Right lobe of liver (tissue), 6 donors: ENCODE measurements at places on chromosomes 2 and 18. TPM values are rescaled to one million over a fixed set of nuclear protein-coding genes. Genes with fewer than 3 reads are reported as not detected.
A peak's percentile ranks its signal among the peaks of the same experiment; 100 is the strongest.

The SCTR gene
- 0.32 TPM for total RNA-seq

The DUSP2 gene
- 0.44 TPM for total RNA-seq

The UBE2F gene
- 27.2 TPM for total RNA-seq

The STPG4 gene
- total RNA-seq: not detected

The RAB6D gene
- 0.07 TPM for total RNA-seq

The HOXD9 gene
- total RNA-seq: not detected

DNA sequence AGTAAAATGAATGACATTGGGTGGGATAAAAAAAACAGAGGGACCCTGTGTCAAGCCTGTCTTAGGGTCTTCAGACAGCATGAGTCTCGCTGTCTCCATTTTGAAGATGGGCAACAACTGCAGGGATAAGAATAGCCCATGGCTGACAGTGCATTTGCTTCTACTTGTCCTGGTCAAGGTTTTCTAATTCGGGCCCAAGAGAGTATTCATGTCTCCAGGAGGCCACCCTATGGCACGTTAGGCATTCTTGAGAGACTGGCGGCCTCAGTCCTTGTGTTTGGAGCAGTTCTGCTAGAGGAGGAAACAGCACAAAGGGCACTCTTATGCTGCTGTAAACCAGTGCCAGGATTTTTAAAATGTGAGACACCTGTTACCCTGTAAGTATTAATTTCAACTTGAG is 9.5 kb upstream of the MYL1 start:
- no peak for DNase-seq

- peak; percentile 45 for DNase-seq
Measured at GRCh38 chr18:50193796-50194630, 934 bp downstream of the MYO5B start.

DNA sequence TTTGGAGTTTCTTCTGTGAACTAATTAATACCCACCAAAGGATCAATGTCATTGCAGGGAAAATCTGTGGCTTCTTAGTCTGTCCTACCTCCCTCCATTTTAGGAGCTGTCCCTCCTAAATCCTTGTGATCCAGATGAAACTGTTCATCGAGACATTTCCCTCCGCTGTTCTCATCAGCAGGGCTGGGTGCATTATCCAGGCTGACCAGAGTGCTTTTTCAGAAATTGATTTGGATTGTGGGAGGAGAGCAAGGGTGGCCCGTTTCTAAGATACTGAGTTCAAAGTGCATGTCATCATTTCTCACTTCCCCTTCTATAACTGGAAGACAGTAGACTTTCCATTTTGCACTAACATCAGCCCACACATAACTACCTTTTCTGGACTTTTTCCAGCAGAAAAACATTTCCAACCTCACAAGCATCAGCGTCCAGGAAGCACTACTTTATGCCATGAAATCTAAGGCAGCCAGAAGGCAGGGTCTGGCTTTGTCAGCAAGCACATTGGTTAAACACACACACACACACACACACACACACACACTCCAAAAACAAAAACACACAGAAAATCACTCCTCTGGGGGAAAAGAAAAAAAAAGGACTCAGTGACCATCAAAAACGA is 94.1 kb downstream of the ANKRD44 start:
- DNase-seq: no peak

- DNase-seq: no peak
Measured at GRCh38 chr2:165567273-165567672, 97.8 kb downstream of the CSRNP3 start.

- DNase-seq: no peak
Measured at GRCh38 chr2:59184276-59185020, 943.3 kb upstream of the FANCL start.

GRCh38 chr2:46171411-46171953 is 125.7 kb upstream of the EPAS1 start:
- DNase-seq: no peak

DNA sequence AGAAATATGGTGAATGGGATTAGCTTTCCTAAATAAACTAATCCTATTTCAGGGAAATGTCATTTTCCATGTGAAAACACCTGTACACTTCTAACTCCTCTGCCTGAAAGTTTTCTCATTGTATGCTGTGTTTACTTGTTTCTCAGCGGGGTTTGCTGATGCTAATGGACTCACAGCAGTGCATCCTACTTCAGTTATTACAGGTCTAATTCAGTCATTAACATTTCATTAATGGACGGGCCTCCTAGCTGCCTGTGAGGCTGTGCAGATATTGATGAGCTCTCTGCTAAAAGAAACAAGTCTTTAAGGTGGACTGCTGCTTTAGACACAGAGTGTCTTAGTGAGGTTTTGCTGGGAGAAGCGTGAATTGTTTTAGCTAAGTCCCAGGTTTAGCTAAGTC is 1342.0 kb upstream of the ZEB2 start:
- DNase-seq: no peak

- DNase-seq: no peak
Measured at GRCh38 chr18:55547705-55548056, 40.3 kb downstream of the TCF4 start.

DNA sequence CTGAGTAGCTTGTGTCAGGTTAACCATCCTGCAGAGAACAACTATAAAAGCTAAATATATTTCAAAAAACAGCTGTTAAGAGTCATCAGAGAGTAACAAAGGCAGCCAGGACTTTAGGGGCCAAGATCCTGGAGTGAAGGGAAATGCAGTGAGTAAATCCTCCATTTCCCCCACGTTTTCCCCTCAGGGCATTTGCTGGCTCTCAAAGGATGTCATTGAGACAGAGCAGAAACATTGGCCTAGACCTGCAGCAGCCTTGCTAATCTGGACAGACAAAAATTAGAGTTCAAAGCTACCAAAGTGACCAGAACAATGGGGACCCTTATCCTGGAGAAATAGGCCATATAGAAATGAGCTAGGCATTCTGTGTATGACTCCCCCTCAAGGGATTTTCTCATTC is 21.1 kb upstream of the KLHL29 start:
- no peak for DNase-seq

- DNase-seq: no peak
Measured at GRCh38 chr2:31992025-31992579, 18.7 kb downstream of the MEMO1 start.

DNA sequence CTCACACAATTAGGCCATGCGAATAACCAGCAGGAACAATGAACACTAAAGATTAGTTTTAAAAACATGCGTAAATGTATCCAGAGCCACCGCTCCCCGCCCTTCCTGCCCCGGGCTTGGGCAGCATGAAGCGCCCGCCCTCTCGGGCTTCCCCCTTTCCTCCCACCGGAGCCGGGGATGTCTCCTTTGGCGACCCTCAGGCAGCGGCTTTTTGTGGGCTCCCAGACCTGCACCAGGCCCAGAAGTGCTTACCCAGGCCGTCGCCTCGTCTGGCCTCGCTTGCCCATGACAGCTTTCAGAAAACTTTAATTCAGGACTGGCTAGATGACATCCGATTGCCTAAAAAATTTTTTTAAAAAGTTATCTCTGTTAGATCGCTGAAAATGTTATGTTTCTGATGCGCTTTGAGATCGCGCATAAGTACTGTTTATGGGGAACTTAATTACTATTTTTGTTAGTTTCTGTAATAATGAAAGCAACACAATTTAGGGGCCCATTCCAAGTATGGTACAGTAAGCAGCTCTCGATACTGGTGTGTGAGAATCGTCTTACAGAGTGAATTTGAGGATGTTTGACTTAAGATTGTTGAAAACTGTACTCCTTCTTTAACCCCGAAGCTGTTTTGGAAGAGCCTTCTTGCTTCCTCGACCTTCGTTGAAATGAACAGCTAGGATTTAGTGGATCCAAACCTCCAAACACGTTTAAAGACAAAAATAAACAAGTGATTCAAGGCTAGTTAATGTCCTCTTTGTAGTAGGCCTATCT is 1.1 kb downstream of the MAP3K20 start:
- peak; percentile 69 for DNase-seq

GRCh38 chr2:46062637-46063412 is 234.4 kb upstream of the EPAS1 start:
- peak; percentile 59 for DNase-seq

DNA sequence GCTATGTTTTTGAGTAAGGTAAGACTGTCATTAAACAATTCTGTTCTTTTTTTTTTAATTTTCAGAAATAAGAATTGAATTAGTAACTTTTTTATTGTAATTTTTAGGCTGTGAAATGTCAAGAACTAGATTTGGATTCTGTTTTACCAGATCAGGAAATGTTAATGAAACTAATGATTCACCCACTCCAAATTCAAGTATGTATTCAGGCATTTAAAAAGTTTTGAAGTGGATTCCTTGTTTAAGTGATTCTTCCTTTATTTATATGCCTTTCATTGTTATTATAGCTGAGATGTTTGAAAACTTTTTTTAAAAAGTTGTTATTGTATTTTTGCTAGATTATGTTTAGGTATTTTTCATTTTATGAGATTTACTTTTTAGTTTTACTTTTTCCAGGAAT is 96.7 kb downstream of the UBR3 start:
- no peak for DNase-seq

- DNase-seq: no peak
Measured at GRCh38 chr18:35564795-35565453, 16.6 kb upstream of the GALNT1 start.

GRCh38 chr2:79758749-79759282 is 246.0 kb downstream of the CTNNA2 start:
- no peak for DNase-seq
